OCI-M1 (cell line): ENCODE measurements at places on chromosomes 2 and 18.
A peak's percentile ranks its signal among the peaks of the same experiment; 100 is the strongest.

DNA sequence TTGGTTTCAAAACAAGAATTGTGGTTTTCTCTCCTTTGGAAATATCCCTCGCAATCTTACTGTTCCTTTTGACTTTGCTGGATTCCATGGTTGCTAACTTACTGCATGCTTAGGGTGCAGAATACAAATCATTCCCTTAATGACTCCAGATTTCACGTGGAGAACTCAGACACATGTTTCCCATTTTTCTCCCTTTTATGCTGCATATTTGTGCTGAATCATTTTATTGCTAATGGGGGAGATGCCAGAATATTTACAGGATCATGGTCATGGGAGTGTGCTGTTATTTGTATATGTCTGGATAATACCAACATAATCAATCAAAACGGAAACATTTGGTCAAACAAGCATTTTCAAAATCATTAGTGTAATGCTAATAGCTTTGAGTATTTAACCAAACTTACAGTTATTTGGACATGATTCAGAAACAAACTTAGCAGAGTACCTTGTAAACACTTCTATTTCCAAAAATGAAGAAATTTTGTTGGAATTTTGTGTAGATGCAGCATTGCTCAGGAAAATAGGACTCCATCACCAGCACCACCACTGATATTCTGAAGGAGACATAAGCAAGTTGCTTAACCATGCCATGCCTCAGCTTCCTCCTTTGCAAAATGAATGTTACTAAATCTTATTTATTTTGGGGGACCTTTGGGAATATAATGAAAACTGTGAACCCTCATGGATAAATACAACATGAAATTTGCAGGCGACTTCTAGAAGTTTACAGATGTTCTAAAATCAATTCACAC is 122.5 kb upstream of the RND3 start:
- DNase-seq, result no peak

DNA sequence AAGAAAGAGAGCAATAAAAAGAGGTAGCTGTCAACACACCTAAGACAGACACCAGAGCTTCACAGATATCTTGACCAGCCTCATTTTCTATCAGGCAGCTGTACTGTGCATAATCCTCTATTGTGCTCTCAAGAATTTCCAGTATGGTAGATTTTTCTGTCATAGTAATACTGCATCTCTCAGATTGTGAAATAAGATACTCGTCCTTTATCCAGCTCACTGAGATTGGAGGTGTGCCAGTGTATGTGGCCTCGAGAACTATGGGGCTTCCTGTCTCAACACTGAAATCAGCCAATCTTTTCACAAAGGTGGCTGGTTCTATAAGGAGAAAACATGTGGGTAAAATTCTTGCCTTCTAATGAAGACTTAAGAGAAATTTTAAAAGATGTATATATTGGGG is 88.9 kb downstream of the TTN start:
- DNase-seq, result no peak

GRCh38 chr2:95047629-95048510 is 22.4 kb downstream of the MAL start:
- DNase-seq, result no peak

GRCh38 chr2:100213595-100213994 is 71.2 kb upstream of the AFF3 start:
- no peak for DNase-seq

GRCh38 chr2:165070076-165070475 is 114.8 kb upstream of the SLC38A11 start:
- no peak for DNase-seq

DNA sequence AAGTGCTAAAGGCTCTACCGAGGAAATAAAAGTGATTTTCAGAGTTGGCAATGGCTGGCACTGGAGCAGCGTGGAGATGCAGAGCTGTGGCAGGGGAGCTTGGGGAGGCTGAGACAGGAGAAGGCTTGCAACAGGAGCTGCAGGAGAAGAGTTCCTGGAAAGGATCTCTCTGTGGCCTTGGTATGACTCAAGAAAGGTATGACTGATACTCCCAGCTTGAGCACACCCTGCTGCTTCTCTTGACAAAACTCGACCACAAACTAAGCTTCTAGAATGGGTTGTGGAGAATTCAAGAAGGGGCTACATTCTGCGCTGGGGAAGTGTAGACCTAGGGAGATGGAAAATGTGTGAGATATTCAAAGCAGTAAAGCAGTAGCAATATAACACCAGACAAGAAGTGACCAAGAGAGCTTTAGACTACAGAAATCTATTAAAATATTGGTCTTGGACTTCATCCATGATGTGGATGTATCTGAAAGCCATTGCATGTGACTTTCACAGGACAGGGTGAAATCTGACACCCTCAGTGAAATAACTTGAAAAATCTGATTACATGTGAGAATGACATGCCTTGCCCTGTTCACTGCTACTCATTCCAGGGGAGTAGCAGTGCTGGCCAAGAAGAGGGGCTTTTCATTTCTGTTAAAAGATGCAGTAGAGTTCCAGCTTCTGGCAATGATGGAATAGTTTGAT is 41.5 kb downstream of the SUCLG1 start:
- DNase-seq, result no peak

GRCh38 chr2:24123922-24124580 is 782 bp downstream of the FAM228B start:
- no peak for DNase-seq

DNA sequence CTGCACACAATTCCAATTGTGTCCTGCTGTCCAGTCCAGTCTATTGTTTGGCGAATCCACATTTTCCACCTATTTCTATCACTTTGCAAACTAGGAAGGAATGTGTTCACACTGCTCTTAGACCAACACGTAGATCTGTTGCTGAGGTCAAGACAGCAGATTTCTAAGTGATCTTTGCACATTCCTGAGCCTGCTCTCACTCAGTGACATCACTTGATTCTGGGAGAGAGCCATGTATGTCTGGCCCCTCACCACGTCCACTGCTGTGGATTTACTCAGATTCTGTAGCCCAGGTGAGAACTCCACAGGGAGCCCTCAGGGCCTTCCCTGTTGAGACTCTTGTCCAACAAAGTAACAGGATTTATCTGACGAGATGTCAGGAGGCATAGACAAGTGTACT is 317.2 kb downstream of the TSN start:
- DNase-seq, result no peak

GRCh38 chr18:75533209-75533608 is 105.7 kb upstream of the SMIM21 start:
- no peak for DNase-seq

GRCh38 chr2:189791338-189792042 is 7.2 kb downstream of the PMS1 start:
- DNase-seq, result no peak

GRCh38 chr2:34604164-34604563 is 1005.1 kb upstream of the FAM98A start:
- DNase-seq, result no peak

DNA sequence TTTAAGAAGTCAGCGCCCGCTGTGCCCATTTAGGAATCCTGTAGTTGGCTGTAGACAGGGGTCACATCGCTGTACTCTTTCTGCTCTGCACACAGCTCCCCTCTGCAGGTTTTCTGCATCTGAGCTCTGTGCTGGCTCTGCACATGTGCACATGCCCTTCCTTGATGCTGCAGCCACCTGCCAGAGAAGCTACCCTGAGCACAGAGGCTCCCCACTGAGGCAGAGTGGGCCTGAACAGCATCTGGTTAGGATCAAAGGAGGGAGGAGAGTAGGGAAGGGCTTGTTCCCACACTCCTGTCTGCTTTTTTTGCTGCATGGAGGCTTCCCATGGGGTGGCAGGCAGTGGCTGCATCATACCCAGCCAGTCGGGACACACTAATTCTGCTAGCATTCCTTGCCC is 238.9 kb downstream of the FHOD3 start:
- no peak for DNase-seq

DNA sequence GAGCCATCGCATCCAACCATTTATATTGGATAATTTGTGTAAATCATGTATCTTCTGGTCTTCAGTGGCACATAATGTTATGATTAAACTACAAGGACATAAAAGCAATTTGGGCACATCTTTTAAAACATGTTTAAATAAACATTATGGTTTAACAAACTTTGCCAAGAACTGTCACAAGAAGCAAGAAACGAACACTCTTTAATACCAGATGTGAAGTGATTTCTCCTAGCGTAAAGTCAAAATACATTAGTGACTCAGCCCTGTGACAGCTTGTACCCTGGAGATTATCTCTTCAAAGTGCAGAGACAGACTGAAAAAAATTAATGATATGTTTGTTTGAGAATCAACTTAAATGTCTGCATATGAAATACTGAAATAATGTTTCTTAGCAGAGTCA is 39.9 kb downstream of the DSEL start:
- DNase-seq, result no peak

GRCh38 chr2:234421-234820 is 29.4 kb downstream of the SH3YL1 start:
- no peak for DNase-seq

- peak; percentile 50 for DNase-seq
Measured at GRCh38 chr2:60551240-60552077, 2.0 kb downstream of the BCL11A start.

- no peak for DNase-seq
Measured at GRCh38 chr2:114495046-114495445, 52.6 kb downstream of the DPP10 start.

DNA sequence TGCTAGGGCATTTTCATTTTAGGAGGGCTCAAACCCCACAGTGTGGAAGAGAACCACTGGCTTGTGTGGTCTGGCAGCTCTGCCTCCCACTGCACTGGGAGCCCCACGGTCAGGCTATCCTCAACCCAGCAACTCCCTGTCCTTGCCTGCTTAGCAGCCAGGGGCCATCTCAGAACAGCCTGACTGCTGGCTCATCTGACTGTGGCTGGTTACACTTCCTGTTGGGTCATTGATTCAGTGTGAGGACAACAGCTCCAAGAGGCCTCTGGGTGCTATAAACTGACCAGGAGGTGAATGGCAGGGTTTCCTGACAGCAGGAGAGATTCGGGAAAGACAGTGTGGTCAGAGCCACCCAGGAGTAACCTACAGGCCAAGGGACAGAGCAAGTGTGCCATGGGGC is 40.1 kb downstream of the AMER3 start:
- DNase-seq, result no peak

DNA sequence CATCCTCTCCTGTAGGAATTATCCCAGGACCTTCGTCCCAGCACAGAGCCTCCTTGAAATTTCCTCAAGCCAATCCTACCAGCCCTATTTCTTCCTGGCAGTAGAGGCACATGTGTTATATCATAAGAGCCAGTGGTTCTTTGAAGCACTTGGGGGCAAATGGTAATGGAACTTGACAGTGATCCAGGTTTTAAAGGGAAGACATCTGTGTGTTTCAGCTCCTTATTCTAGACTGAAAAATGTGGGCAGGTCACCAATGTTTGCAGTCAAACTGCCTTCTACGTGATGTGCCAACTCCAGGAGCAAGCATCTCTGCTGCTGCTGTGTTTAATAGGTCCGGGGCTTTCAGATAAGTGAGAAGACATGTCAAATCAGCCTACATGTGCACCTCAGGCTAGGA is 157.1 kb downstream of the GALNT14 start:
- no peak for DNase-seq

GRCh38 chr2:85540133-85540648 is 1.2 kb downstream of the MAT2A start:
- peak; percentile 79 for DNase-seq

- DNase-seq, result no peak
Measured at GRCh38 chr2:137050949-137051348, 285.6 kb downstream of the THSD7B start.
